ENCODE measurements at places on chromosomes 11 and 22.

DNA sequence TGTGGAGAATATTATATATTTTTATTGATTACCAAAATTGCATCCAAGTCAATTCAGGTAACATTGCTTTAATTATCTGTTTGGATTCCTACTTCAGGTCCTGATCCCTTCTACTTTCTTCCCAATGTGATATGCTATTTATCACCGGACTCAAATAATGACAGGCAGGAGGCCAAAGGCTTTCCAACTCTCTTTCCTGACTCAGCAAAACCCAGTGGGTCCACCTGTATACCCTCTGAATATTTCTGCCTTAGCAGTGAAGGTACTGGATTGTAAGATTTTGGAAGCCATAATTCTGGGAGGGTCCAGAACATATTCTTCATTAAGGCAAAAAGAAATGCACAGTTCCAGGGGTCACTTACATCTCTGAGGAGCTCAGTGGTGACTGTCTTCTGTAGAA is 260.2 kb upstream of the UBASH3B start:
- DNase-seq, result no peak

- DNase-seq, result no peak
Measured at GRCh38 chr11:66123902-66124301, 53.8 kb downstream of the PACS1 start.

DNA sequence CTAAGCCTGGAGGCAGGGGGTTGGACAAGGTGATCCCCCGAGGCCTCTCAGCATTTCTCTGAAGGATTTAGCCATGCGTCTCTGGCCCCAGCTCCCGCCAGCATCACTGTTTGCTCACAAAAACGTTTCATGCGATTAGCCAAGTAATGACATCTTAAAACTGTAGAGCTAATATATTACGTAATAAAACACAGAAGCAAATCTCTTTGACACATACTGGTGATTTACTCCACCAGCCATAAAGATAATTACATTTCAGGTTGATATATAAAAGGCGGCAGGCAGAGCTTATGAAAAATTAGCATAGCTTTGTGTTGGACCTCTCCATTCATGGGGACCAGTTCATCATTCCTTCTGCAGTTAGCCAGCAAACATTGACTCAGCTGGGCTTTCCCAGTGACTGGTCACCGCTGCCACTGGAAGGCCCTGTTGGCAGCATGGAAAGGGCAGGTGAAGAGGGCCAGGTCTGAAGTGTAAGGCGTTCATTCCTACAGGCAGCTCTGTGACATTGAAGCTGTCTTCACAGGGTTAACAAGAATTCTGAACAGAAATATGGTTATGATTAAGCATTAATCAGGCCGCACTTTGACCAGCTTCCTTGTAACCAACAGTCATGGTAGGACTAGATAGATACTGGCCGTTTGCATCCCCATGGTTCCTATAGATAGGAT is 150.3 kb downstream of the NECTIN1 start:
- DNase-seq, result no peak

- no peak for DNase-seq
Measured at GRCh38 chr22:41664951-41665350, 23.7 kb downstream of the SNU13 start.
